ENCODE measurements at places on chromosomes 12 and 14. TPM values are rescaled to one million over a fixed set of nuclear protein-coding genes. Genes with fewer than 3 reads are reported as not detected.
A peak's percentile ranks its signal among the peaks of the same experiment; 100 is the strongest.

DNA sequence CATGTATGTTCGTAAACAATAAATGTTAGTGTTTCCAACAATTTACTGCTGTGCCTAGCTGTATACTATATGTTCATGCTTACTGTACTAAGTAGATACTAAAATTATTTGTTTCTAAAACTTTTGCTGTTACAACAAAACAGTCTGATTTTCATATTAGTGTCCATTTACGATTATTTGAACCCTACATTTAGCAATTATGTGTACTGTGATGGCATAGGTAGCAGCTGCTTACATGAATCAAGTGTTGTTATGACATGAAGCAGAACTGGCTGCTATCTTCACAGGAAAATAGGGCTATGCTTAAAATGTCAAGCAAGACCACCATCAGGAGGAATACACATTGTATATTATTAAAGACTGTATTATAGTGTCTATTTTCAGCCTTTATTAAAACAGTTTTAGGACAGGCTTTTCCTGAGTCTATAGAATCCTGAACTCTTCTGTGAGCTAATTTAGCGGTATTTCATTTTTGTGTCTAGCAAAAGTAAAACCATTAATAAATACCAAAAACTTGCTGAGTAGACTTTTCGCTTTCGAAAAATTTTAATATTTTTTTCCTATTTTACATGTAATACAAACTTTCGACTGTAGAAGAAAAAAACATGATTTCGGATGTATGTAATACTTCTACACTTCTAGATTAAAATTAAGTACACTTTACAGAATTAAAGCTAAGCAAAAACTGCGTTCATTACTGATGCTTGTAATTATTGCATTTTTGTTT, 1.1 kb upstream of the WDR89 start:
- no peak for DNase-seq

DNA sequence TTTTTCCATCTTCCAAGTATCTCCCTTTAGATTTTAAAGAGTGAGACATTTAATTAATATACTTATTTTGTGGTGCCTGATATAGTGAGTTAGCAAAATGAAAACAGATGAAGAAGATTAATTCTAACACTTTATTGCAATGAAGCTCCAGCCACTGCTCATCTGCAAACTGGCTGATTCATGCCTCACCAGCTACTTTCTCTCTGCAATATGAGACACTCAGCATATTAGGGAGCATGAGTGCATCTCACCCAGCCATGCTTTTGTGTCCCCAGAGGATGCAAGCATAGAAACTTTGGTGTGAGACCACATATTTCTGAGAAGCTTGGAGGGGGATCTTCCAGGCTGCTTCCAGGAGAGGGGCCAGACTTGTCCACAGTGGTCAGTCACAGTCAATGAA, 148.6 kb downstream of the BMP4 start:
- DNase-seq = no peak

GRCh38 chr14:104427131-104427851, 152.3 kb upstream of the C14orf180 start:
- DNase-seq = peak; percentile 68

- DNase-seq = no peak
Observed at GRCh38 chr14:94161981-94162380, 12.1 kb upstream of the PPP4R4 start.

DNA sequence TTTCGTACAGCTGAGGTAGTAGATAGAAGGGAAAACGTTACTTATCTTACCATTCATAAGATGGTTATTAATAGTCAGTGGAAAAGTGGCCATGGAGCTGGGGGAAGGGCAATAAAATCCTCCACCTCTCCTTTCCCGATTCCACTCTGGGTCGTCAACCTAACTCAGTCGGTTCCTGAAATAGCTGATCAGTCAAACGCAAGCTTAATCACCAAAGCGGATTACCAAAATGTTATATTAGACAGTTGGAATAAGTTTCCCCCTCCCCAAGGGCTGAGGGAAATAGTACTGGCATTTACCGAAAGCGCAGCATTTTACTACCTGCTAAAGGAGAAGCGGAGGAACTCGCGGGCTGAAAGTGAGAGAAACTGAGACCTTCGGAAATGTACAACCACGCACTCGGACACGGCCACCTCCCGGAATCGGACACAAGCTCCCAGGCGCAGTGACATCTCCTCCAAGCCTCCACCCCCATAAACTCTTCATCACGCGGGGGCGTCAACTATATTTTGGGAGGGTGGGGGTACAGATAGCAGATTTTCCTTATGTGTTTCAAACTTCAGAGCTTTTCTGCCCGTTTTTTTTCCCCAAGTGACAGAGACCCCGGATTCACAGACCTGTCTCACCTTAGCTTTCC, 1.2 kb downstream of the PPM1H start:
- DNase-seq = no peak

DNA sequence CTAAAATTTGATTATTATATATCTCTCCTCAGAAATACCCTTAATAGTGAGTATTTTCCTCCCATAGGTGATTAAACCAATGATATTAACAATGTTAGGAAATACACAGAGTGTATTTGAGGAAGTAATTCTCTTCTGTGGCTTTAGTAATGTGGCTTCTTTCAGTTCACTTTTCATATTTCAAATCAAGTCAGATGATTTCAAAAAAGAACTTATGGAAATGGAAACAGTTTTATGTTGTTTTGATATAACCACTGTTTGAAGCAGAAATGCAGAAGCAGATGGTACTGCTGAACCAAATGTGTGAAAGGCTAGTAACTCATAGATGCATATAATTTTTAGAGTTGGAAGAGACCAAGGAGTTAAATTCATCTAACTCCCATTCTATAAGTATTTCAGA, 1.9 kb upstream of the GPR33 start:
- DNase-seq = no peak

GRCh38 chr12:46965880-46966279, 113.5 kb upstream of the PCED1B start:
- DNase-seq = peak; percentile 30

- peak; percentile 66 for DNase-seq
Observed at GRCh38 chr14:81400852-81401251, 728 bp upstream of the STON2 start.

DNA sequence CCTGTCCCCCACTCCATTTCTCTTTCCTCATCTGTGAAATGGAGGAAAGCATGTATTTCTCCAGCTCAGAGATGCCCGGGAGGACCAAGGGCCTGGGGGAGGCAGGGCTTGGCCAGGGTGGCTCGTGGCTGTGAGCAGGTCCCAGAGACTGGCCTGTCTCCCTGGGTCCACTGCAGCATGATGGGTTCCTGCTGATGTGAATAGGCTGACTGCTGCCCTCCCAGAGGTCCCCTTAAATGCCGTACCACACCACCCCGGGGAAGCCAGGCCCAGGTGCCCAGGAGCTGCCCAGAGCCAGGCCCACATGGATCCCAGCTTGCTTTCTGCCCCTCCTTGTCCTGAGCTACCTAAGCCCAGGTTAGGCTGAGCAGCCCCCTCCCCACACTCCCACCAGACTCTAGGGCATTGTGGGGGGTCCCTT, 158.2 kb upstream of the C14orf180 start:
- peak; percentile 69 for DNase-seq

GRCh38 chr14:103712633-103713247, 2.5 kb downstream of the XRCC3 start:
- no peak for DNase-seq

GRCh38 chr14:69711065-69711464, 55.9 kb upstream of the SRSF5 start:
- no peak for DNase-seq

DNA sequence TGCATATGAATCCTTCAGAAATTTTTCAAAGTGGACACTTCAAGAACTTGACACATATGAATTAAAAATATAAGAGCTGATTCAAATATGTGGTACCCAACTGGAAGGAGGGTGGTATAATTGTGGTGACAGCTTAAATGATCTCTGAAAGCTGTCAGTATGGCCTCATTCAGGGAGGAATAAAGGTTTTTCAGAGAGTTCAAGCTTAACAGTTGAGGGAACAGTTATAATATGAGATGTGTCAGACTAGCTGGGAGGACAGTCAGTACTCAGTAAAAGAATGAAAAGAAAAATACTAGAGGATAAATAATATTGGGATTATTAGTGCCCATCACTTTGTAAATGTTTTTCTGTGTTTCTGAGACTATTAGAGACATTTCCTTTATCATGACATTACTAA, 277.5 kb downstream of the RASSF9 start:
- DNase-seq = no peak

DNA sequence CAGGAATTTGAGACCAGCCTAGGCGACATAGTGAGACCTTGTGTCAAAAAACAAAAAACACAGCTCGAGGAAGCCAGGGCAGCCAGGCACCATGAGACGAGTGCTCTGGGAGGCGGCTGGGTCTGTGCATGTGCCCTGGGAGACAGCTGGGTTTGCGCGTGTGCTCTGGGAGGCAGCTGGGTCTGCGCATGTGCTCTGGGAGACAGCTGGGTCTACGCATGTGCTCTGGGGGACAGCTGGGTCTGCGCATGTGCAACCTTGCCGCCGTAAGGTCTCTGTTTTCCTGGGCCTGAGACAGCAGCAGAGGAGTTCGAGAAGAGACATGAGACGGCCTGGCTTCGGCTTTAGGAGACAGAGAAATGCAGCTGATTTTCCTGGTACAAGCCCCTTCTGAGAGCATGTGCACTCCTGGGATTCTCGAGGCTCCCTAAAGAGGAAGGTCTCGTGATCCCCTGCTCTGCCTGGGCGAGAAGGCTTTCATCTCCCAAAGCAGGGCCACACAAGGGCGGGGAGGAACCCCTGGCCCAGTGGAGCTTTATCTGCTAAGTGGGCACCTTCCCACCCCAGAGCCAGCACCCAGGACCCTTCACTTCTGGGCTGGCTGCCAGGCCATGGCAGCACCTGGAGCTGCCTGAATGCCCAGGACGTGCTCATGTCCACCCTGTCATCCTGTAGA, 3.5 kb upstream of the BDKRB1 start:
- DNase-seq = no peak

- DNase-seq = no peak
Observed at GRCh38 chr12:16531621-16532020, 74.3 kb downstream of the LMO3 start.

DNA sequence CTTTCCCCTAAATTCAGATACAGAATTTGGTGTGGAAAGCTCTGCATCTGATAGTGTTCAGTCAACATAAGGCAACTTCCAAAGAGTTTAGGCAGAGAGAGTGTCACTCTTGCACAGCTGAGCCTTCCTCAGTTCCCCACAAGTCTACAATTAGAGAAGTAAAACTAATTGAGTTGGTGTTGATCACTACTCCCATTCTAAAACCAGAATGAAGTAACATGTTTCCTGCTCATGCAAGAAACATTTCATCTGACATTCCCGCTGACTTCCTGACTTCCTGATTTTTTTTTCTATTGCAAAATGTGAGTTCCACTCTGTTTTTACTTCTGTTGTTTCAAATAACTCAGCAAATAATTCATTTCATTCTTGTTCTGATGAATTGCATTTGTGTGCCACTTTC, 271.0 kb downstream of the ALG10B start:
- no peak for DNase-seq

DNA sequence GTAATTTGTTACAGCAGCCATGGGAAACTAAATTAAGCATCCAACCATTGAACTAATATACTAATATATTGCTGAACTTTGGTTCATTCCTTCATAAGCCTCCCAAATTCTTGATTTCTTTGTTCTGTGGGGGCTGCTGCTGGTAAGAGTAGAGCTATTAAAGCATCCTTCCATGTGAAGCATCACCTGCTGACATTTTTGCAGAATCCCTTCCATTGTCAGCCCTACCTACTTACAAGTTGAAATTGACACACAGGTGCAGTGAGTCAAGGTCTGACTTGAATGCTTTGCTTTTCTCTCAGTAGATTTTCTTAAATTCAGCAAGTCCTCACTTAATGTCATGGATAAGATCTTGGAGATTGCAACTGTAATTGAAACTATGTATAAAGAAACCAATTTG, 474.4 kb downstream of the APAF1 start:
- DNase-seq = no peak

Gene RFX4
- total RNA-seq = not detected

Gene SMIM41
- total RNA-seq = not detected

Gene DHH
- total RNA-seq = not detected

Gene SERPINA3
- 5.1 TPM for total RNA-seq

Gene LIN7A
- 11.5 TPM for total RNA-seq

Gene PRICKLE1
- 13.0 TPM for total RNA-seq

Gene LRTM2
- total RNA-seq = not detected
